ENCODE measurements at places on chromosomes 13 and 19.
A peak's percentile ranks its signal among the peaks of the same experiment; 100 is the strongest.

- no peak for DNase-seq
These were observed 15.9 kb upstream of the OLFM4 start for GRCh38 chr13:53012707-53013106.

DNA sequence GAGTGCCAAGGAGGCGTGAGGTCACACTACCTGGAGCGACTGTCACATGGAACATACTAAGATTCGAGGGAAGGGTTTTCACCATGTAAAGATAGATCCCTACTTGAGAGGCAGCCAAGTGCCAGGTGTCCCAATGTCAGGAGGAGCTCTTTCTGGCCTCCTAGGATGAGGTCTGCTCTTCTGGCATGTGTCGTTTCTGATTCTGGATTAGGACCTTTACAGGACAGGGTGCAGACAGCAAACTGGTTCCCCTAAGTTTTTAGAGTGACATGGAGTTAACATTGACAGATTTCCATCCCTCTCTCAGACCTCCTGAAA lies 75.3 kb downstream of the ZNF536 start:
- no peak for DNase-seq

DNA sequence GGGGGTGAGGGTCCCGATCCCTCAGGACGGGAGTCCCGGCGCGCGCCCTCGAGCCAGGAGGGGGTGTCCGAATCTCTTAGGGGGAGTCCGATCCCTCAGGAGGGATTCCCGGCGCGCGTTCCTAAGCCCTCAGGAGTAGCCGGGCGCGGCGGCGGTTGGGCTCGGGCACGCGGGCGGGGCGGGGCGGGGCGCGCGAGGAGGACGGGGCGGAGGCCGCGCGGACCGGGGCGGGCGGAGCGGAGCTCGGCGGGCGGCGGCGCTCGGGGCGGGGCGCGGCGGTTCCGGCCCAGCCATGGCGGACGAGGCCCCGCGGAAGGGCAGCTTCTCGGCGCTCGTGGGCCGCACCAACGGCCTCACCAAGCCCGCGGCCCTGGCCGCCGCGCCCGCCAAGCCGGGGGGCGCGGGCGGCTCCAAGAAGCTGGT lies at the start of gene CUL4A:
TSS of gene CUL4A (plus strand) at position 278 of the 423 bp plus-strand sequence. CDS start at position 293, 15 bp downstream.
- DNase-seq = no peak

DNA sequence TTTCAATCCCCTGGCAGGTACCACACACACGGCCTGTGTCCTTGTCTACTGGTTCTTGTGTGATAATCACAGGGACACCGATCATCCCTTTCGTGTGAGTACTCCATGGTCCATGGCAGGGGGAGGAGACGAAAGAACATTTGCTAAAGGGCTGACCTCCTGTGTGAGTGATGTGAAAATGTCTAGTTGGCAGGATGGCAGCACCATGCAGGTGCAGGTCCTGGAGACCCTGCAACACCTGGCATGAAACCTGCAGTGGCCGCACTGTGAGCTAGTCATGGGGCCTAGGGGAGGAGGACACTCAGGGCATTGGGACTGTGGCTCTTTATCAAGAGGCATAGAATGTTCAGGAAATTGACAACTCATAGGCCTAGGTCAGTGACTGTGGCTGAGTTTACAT lies 22.9 kb upstream of the LGALS14 start:
- DNase-seq = no peak

- peak; percentile 1 for DNase-seq
These were observed 145.6 kb upstream of the FRY start for GRCh38 chr13:31885994-31886393.

GRCh38 chr13:77338961-77339401 lies 12.1 kb upstream of the MYCBP2 start:
- no peak for DNase-seq

DNA sequence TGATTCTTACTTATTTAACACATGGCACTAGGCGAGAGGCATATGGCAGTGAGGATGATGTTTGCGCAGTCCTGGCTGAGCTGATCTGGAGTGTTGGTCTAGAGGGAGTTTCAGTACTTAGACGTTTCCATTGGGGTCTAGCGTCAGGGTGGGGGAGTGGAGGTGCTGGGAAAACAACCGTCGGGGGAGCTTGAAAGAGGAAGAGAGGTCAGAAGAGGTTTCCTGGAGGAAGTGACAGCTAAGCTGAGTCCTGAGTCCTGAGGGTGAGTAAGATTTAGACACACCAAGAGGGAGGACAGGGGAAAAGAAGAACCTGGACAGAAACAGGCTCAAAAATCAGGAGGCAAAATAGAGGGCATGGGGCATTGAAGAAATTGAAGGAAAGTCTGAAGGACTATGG lies 81.4 kb downstream of the ALOX5AP start:
- DNase-seq = no peak
